ENCODE measurements at places on chromosomes 7 and 10.

- no peak for DNase-seq
Measured at GRCh38 chr10:1308962-1309616, 252.9 kb downstream of the WDR37 start.

- DNase-seq, result peak; percentile 46
Measured at GRCh38 chr10:119541459-119542356, 811 bp downstream of the RGS10 start.

DNA sequence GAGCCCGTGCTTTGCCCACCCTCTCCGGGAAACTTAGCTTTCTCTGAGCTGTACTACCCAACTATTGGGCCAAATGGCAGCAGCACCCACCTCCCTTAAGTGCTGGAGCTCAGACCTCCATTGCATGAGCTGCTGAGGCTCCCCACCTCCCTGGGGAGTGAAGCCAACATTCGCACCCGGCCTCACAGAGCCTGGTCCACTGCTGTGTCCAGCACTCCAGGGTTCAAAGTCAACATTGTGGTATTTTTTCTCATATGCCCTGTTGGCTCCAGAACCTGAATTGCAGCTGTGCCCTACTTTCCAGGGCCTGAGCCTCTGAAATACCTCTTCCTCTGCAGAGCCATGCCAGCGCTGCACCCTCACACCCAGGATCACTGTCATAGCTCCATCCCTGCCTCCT lies 29.7 kb downstream of the ITGA8 start:
- DNase-seq, result no peak

- DNase-seq, result no peak
Measured at GRCh38 chr7:150799741-150800580, at the start of gene TMEM176B. TSS of gene TMEM176B (minus strand) at chr7:150800364. CDS start at chr7:150796569, 3,795 bp downstream.

- DNase-seq, result no peak
Measured at GRCh38 chr7:55019191-55019690, 424 bp downstream of the EGFR start.

DNA sequence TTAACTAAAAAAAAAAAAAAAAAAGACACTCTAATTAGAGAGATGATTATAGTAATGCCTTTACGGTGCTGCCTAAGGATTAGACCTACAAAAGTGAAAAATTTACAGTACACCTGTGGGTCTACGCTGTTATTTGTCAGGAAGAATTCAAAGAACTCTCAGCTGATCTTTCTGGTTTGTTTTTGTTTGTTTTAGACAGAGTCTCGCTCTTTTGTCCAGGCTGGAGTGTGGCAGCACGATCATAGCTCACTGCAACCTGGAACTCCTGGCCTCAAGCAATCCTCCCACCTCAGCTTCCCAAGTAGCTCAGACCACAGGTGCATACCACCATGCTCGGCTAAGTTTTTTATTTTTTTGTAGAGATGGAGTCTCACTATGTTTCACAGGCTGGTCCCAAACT lies 28.3 kb upstream of the FOXK1 start:
- no peak for DNase-seq

GRCh38 chr10:70690589-70690988 lies 18.3 kb downstream of the ADAMTS14 start:
- DNase-seq, result no peak

GRCh38 chr7:123966936-123967335 lies 41.9 kb downstream of the SPAM1 start:
- no peak for DNase-seq

- DNase-seq, result no peak
Measured at GRCh38 chr7:16202303-16202702, 219.0 kb downstream of the CRPPA start.

- peak; percentile 52 for DNase-seq
Measured at GRCh38 chr10:6068422-6068821, 6.3 kb upstream of the IL2RA start.

DNA sequence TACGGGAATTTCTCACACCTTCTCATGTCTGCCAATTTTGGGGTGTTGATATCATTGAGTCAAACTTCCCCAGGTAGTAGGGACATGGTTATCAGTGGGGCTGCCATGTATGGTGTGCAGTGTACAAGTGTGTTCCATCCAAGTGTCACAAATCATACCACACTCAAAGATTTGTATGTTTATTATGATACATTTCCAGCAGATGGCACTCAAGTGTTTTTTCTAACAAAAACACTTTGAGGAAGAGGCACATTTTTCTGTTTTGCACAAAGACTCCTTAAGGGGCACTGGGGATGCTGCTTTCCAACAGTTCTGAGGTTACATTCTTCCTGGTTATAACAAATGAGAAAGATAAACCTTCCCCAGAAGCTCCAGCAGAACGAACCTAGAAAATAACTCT lies 414.5 kb downstream of the REEP3 start:
- no peak for DNase-seq

DNA sequence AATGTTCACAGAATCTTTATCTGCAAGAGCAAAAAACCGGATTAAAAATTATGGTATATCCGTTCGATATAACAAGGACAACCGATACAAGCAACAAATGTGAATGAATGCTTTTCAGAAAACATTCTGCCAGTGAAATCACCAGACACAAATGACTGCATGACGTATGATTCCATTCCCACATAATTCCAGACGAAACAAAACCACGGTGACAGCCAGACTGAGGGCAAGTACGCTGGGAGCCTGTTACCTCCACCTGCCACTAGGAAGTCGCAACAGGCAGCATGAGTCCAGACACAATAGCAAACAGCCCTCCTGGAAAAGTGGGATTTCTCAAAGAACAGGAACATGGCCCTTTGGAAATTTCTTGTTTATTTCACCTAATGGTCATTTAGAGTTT lies 41.7 kb downstream of the MAD1L1 start:
- DNase-seq, result no peak

GRCh38 chr10:24209432-24209771 lies 464 bp downstream of the KIAA1217 start:
- DNase-seq, result no peak

DNA sequence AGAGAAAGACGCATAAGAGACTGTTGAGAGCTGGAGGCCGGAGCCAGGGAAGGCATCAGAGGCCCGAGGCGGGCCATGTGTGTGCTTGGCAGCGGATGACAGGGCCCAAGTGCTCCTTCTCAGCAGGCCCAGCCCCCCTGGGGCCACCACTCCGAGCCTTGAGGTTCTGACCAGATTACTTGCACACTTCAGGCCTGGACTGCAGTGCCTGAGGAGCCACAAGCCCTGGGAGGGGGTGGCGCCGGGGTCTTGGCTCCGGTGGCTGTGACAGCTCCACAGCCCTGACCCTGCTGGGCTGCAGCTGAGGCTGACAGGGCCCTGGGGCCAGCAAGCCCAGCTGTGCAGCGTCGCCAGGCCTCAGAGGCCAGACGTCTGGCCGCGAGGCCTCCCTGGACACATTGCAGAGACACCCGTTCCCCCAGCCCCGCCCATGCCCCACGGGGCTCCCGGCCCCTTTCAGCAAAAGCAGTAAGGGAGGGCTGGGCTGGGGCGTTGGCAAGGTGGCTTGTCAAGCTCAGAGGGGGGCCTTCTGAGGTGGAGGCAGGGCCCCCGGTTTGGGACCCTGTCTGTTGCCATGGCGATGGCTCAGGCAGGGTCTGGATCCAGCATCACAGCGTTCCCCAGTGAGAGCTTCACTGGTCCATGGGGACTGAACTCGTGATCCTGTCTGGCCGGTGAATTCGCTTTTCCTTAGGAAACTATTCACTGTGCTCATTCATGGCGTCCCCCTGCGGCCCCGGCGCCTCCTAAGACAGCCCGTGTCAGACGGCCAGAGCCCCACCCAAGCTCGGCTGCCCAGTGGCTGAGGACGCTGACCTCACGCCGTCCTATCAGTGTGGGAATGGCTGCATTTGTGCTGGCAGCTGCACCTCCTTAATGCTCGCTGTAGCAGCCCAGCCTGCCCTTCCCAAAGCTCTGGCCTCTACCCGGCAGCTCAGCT lies 5.7 kb downstream of the ELN start:
- DNase-seq, result no peak

GRCh38 chr7:64849250-64849923 lies 53.7 kb upstream of the ZNF273 start:
- no peak for DNase-seq

DNA sequence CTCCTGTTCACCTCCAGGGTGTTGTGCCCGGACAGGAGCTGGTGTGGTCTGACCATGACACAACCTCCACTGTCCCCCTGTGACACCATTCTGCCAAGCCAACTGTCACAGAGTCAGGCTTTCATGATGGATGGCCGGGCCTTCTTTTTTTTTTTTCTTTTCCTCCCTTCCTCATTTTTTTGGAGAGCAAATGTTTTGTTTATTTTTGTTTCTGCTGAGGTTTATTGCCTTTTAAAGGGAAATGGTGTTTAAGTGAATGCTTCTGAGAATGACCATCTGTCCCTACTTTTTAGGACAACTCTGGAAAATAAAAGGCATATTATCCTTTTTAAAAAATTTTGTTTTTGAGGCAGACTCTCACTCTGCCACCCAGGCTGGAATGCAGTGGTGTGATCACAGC lies 115.1 kb upstream of the NPS start:
- DNase-seq, result no peak
